ENCODE measurements at places on chromosomes 6 and 20. TPM values are rescaled to one million over a fixed set of nuclear protein-coding genes. Genes with fewer than 3 reads are reported as not detected.

DNA sequence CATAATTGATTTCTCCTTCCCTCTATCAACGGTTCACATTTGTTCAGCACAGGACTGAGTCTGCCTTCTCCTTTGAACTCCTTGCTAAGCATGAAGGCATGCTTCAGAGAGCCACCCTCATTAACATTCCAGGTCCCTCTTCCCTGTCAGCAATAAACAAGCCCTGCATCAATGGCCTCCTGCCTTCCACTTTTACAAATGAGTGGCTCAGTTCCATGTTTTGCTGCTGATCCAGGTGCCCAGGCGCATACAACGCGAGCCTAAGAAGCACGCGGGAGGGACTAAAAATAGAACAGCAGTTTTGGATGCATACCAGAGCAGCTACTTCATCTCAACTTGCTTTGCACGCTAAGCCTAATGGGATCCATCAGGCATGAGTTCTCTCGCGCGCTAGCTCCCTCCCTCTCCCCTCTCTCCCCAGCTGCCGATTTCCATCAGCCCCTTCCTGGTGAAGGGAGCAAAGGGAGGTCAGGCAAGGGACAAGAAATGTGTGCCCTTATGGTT lies 53.4 kb downstream of the TRAF3IP2 start:
- H3K27ac ChIP-seq: peak overlapping the region; percentile 59
- no peaks in the 10 kb centered on the region for H3K36me3 ChIP-seq
- peaks cover 30% of the 10 kb centered on the region for H3K4me1 ChIP-seq
- peak; percentile 69 for DNase-seq
- H3K4me3 ChIP-seq: no peak overlapping the region

Gene GNMT
- 1.4 TPM for total RNA-seq

- no peak overlapping the region for H3K4me3 ChIP-seq
- no peaks in the 10 kb centered on the region for H3K27me3 ChIP-seq
- H3K27ac ChIP-seq: no peak overlapping the region
- no peak for DNase-seq
Observed at GRCh38 chr6:67201563-67201962, 1433.5 kb upstream of the ADGRB3 start.

GRCh38 chr6:167150941-167151549 lies 6.7 kb downstream of the GPR31 start:
- DNase-seq: no peak
- H3K4me1 ChIP-seq: no peaks in the 10 kb centered on the region
- H3K27ac ChIP-seq: no peak overlapping the region

DNA sequence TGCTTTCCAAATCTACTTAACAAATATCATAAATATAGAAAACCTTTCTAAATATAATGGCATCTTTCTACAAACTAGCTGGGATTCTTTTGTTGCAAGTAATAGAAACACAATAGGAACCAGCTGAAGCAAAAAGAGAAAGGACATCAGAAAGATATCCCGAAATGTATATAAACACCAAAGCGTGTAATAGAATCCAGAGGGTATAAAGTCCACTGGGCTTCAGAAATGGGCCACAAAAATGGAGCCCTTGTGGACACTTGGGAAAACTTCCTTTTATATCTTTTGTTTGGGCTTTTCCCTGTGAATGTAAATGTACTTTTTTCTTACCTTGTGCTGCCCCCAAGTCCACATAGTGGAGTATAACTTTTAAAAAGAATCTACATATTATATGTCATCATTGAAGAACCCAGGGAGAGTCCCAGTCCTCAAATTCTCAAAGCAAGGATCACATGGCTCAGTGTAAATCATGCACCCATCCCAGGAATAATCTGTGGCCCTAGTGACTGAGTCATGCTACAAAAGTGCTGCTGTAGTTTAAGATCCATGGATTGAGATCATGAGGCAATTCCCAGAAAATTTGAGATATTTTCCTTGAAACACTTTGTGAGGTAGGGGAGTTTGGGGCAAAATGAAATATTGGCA lies 457.0 kb downstream of the EPM2A start:
- H3K27ac ChIP-seq: no peak overlapping the region
- H3K4me1 ChIP-seq: no peaks in the 10 kb centered on the region
- no peaks in the 10 kb centered on the region for H3K27me3 ChIP-seq
- DNase-seq: no peak
- H3K4me3 ChIP-seq: no peak overlapping the region

DNA sequence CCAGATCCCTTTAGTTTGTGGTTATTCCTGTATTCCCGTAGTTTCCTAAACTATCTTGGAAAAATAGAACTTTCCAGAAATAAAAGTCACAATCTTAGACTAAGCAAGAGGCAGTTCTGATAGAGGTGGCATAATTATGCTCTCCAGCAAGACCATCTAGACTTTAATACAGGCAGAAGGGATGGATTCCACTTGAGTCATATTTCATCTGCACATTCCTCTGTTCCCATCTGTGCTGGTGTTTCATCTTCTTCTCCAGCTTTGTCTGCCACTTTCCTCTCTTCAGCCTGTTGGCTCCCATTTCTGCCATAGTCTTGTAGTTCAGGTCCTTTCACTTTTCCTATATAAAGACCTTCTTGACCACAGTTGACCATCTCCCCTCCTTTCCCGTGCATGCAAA lies 102.9 kb downstream of the SOBP start:
- no peaks in the 10 kb centered on the region for H3K4me1 ChIP-seq
- H3K27me3 ChIP-seq: no peaks in the 10 kb centered on the region
- H3K36me3 ChIP-seq: no peaks in the 10 kb centered on the region
- H3K27ac ChIP-seq: no peak overlapping the region

Gene DPPA5
- not detected for total RNA-seq

DNA sequence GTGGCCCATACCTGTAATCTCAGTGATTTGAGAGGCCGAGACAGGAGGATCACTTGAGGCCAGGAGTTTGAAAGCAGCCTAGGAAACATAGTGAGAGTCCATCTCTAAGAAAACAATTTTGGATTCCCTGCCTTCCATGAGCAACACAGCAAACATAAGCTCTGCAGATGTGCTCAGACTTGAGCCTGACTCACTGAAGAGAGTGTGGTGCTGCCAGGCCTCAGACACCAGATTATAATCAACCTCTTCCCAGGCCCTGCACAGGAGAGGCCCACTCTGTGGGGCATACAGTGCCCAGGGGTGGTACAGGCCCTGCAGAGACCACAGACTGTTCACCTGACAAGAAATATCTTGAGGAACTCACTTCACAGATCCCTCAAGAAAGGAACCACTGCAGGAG lies 19.9 kb downstream of the HLA-DPB1 start:
- H3K27ac ChIP-seq: no peak overlapping the region
- H3K4me1 ChIP-seq: no peaks in the 10 kb centered on the region
- peaks cover 9% of the 10 kb centered on the region for H3K27me3 ChIP-seq
- DNase-seq: no peak
- no peak overlapping the region for H3K4me3 ChIP-seq
- H3K36me3 ChIP-seq: no peaks in the 10 kb centered on the region

DNA sequence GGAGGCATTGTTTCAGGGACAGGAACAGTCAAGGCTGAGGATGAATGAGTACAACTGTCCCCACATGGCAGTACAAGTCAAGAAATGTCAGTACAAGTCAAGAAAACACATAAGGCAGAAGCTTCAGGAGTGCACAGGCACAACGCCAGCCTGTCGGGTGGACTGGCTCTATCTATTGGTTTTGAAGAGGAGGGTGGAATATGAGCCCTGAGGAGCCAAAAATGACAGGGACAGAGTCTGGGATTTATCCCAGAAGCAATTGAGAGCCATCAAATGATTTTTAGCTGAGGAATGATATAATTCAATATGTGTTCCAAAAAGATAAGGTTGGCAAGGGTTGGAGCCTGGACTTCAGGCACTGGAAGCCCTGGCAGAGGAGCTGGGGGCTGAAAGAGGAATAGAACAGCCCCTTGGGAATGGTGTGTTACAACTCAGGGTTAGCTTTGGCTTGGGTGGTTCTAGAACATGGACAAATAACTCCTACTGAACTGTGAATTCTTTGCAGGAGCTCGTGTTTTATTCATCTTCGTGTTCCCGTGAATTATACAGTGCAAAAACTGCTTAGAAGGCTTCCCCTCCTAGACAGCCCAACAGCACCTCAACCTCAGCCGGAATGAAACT lies 425.7 kb upstream of the ARID1B start:
- H3K27ac ChIP-seq: no peak overlapping the region
- DNase-seq: no peak
- H3K4me1 ChIP-seq: no peaks in the 10 kb centered on the region
- no peak overlapping the region for H3K4me3 ChIP-seq
- H3K36me3 ChIP-seq: no peaks in the 10 kb centered on the region
- H3K27me3 ChIP-seq: no peaks in the 10 kb centered on the region

GRCh38 chr6:132736239-132736638 lies 21.5 kb downstream of the VNN2 start:
- no peak overlapping the region for H3K27ac ChIP-seq
- no peak for DNase-seq
- peaks cover 12% of the 10 kb centered on the region for H3K4me1 ChIP-seq
- H3K36me3 ChIP-seq: no peaks in the 10 kb centered on the region
- no peak overlapping the region for H3K4me3 ChIP-seq

DNA sequence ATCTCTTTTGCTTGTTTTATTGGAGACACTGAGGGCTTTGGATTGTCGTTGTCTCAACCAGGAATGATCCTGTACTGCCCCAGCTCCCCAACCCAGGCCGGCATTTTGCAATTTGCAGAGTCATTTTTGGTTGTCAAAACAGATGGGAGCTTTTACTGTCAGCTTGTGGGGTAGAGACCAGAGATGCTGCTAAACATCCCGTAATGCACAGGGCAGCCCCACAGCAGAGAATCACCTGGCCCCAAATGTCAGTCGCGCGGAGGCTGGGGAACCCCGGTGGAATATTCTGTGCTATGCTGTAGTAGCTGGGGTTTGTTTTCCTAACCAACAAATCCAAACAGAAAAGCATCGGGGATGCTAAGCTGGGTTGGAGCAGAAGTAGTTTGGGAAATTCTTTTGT lies 99.7 kb downstream of the TSHZ2 start:
- H3K27ac ChIP-seq: no peak overlapping the region
- peaks cover 3% of the 10 kb centered on the region for H3K4me1 ChIP-seq
- DNase-seq: no peak
- H3K27me3 ChIP-seq: no peaks in the 10 kb centered on the region
- no peak overlapping the region for H3K4me3 ChIP-seq

- no peaks in the 10 kb centered on the region for H3K27me3 ChIP-seq
- H3K36me3 ChIP-seq: peaks cover 6% of the 10 kb centered on the region
- H3K4me1 ChIP-seq: no peaks in the 10 kb centered on the region
- no peak for DNase-seq
Observed at GRCh38 chr6:35876902-35877301, 44.0 kb downstream of the SRPK1 start.

Gene MUC22
- not detected for total RNA-seq

Gene LAMP5
- total RNA-seq: 0.49 TPM

Gene LGSN
- 0.38 TPM for total RNA-seq

Gene HIVEP1
- total RNA-seq: 25.7 TPM

Gene CYP24A1
- total RNA-seq: 0.17 TPM

DNA sequence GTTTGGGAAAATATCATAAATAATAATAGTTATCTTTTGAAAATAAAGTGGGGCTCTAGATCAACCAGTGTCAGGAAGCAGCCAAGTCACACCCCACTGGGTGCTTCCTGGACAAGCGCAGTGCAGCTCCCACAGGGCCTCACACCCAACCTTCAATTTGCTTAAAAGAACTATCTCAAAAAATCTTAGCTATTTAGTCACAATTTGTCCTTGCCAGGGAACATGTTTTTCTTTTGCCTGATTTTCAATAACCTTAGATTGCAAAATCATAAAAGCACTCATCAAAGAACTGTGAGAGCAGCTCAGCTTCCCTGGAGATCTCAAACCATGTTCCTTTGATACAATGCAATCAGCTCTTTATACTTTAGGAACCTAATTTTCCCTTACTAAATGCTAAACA lies 1.6 kb upstream of the NCOA7 start:
- H3K27me3 ChIP-seq: no peaks in the 10 kb centered on the region
- peaks cover 38% of the 10 kb centered on the region for H3K4me1 ChIP-seq
- peak overlapping the region; percentile 96 for H3K27ac ChIP-seq
- H3K36me3 ChIP-seq: no peaks in the 10 kb centered on the region
- H3K4me3 ChIP-seq: peak overlapping the region; percentile 92
- DNase-seq: no peak

DNA sequence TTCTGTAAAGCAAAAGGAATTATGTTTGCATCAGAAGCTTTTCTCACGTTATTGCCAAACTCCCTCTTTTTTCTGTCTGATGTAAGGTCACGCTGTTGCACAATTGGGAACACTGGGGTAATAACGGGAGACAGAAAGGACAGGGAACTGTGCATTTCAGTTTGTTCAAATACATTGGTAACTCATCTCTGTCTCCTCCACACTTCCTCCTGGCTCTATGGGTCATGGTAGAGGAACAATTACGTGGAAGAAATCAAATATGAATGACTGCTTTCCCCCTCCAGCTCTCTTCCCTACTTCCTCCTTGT lies 132.2 kb upstream of the TNFAIP3 start:
- no peaks in the 10 kb centered on the region for H3K36me3 ChIP-seq
- no peak overlapping the region for H3K27ac ChIP-seq
- H3K4me1 ChIP-seq: peaks cover 6% of the 10 kb centered on the region

GRCh38 chr20:18754653-18755045 lies 58.9 kb upstream of the SCP2D1 start:
- no peaks in the 10 kb centered on the region for H3K27me3 ChIP-seq
- no peaks in the 10 kb centered on the region for H3K36me3 ChIP-seq
- H3K27ac ChIP-seq: no peak overlapping the region
- H3K4me1 ChIP-seq: no peaks in the 10 kb centered on the region

GRCh38 chr6:39602601-39603519 lies 122.3 kb downstream of the KIF6 start:
- peak overlapping the region; percentile 44 for H3K27ac ChIP-seq
- DNase-seq: no peak
- no peak overlapping the region for H3K4me3 ChIP-seq
- H3K27me3 ChIP-seq: no peaks in the 10 kb centered on the region
- no peaks in the 10 kb centered on the region for H3K36me3 ChIP-seq

GRCh38 chr6:131040866-131041265 lies 22.2 kb downstream of the EPB41L2 start:
- no peak for DNase-seq
- peaks cover 12% of the 10 kb centered on the region for H3K4me1 ChIP-seq
- no peak overlapping the region for H3K4me3 ChIP-seq
- H3K27me3 ChIP-seq: no peaks in the 10 kb centered on the region
- H3K36me3 ChIP-seq: no peaks in the 10 kb centered on the region

Gene TINAG
- not detected for total RNA-seq

DNA sequence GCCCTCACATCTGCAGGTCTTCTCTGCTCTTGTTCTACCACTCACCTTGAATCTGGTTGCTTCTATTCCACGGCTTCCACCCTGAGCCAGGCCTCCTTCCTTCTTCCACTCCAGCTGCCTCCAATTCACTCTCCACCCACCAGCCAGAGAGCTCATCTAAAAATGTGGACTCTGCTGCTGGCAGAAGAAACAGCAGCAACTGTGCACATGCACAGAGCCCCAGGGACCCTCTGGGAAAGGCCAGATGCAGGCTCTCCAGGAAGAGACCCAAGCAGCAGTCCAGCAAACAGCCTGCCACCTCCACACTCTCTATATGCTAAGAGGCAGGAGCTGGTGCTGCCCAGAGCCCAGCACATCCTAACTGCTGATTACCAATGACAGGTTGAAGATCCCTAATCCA lies 162.6 kb upstream of the TOP1 start:
- peaks cover 3% of the 10 kb centered on the region for H3K4me1 ChIP-seq
- no peak for DNase-seq
- H3K27me3 ChIP-seq: no peaks in the 10 kb centered on the region
- H3K36me3 ChIP-seq: no peaks in the 10 kb centered on the region
- H3K27ac ChIP-seq: no peak overlapping the region

Gene FAM184A
- total RNA-seq: 15.4 TPM

- DNase-seq: peak; percentile 76
- H3K27ac ChIP-seq: no peak overlapping the region
- H3K36me3 ChIP-seq: no peaks in the 10 kb centered on the region
- H3K27me3 ChIP-seq: no peaks in the 10 kb centered on the region
Observed at GRCh38 chr6:15399641-15400470, 154.0 kb downstream of the JARID2 start.

Data from upper lobe of right lung (tissue), 1 donor.